ENCODE measurements at places on chromosomes 7 and 10.

DNA sequence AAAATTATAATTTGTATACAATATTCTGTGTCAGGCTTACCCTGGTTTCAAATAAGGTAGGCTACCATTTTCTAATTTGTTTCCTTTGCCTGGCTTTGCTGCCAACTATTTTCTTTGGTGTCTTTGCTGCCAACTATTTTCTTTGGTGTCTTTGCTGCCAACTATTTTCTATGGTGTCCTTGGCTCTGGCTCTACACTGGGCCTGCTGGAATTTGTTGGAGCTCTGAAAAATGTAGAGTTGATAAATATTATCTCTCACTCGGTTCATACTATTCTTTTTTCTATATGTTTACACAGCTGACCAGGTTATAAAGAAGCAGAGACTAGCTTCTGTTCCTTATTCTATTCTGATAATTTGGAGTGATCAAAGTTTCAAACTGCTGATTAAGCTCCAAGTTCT, 768.0 kb upstream of the PHF14 start:
- no peaks in the 10 kb centered on the region for H3K27me3 ChIP-seq
- no peak overlapping the region for H3K27ac ChIP-seq
- no peak overlapping the region for H3K4me3 ChIP-seq
- H3K36me3 ChIP-seq: no peaks in the 10 kb centered on the region
- H3K4me1 ChIP-seq: no peaks in the 10 kb centered on the region
- DNase-seq: no peak

DNA sequence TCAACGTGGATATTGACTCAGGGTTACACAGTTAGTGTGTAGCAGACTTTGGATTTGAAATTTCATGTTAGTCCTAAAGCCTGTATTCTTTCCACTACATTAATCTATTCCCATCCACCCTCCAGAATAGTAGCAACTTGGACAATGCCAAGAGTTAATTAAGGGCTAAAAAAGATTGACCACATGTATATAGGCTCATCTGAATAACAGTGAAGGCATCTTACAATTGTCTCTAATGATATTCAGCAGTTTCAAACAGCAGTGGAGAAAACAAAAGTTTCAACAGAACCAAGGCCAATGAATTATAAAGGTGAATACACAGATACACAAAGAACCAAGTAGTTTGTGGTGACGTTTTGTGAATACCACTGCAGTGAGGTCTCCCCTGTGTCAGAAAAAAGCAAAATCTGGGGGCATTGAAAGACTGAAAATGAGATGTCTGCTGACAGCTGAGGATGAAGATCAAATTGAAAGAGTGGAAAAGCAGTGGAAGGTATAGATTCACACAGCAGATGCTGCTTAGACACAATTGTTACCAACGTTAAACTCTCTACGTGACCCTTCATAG, 202.8 kb downstream of the SEMA3E start:
- no peaks in the 10 kb centered on the region for H3K27me3 ChIP-seq
- H3K4me3 ChIP-seq: no peak overlapping the region
- no peak overlapping the region for H3K27ac ChIP-seq
- H3K36me3 ChIP-seq: no peaks in the 10 kb centered on the region
- no peaks in the 10 kb centered on the region for H3K4me1 ChIP-seq

DNA sequence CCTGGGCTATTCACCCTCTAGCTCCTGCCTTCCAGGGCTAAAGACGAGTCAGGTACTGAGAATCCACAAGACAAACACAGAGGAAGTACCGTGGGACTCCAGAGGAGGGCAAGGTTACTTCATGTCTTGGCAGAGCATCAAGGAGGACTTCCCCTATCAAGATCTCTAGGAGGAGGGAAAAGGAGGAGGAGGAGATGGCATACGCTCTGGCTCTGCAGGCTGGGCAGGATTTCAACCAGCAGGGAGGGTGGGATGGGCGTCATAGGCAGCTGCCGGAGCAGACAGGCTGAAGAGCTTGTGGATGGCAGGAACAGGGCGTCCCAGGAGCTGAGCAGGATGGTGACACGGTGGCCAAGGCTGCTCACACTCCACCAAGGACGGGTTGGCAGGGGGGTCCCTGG, 21.3 kb downstream of the MDH2 start:
- no peaks in the 10 kb centered on the region for H3K27me3 ChIP-seq
- no peak for DNase-seq
- no peak overlapping the region for H3K4me3 ChIP-seq
- H3K4me1 ChIP-seq: peaks cover 4% of the 10 kb centered on the region

GRCh38 chr10:102188298-102188940, 36.2 kb downstream of the NOLC1 start:
- peaks cover 3% of the 10 kb centered on the region for H3K36me3 ChIP-seq
- H3K27me3 ChIP-seq: no peaks in the 10 kb centered on the region
- DNase-seq: no peak
- H3K4me1 ChIP-seq: peaks cover 12% of the 10 kb centered on the region
- no peak overlapping the region for H3K4me3 ChIP-seq
- no peak overlapping the region for H3K27ac ChIP-seq

DNA sequence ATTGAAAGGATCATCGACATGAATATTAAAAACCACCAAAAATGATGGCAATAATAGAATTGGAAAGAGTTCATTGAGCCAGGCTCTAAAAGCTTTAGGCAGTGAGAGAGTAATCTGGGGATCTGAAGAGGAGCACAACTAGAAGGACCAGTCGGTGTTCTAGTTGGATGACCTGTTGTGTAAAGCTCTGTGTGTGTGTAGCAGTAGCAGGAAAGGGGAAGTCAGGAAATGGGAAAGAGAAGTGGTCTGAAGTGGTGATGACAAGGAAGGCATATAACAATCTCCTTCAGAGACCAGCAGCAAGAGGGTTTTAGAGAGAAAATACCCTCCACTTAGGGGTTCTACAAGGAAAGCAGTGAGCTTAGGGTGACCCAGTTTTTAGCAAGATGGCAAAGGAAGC, 539.2 kb downstream of the HTR7 start:
- no peaks in the 10 kb centered on the region for H3K36me3 ChIP-seq
- H3K27me3 ChIP-seq: no peaks in the 10 kb centered on the region
- H3K4me1 ChIP-seq: peaks cover 6% of the 10 kb centered on the region
- DNase-seq: no peak
- H3K4me3 ChIP-seq: no peak overlapping the region

GRCh38 chr7:111238886-111239285, 148.0 kb downstream of the LRRN3 start:
- no peak overlapping the region for H3K27ac ChIP-seq
- H3K27me3 ChIP-seq: no peaks in the 10 kb centered on the region
- DNase-seq: no peak

GRCh38 chr10:60444494-60445064, 54.9 kb upstream of the ANK3 start:
- H3K4me3 ChIP-seq: no peak overlapping the region
- H3K27ac ChIP-seq: no peak overlapping the region
- no peaks in the 10 kb centered on the region for H3K27me3 ChIP-seq
- peaks cover 5% of the 10 kb centered on the region for H3K4me1 ChIP-seq

Measured in activated T-helper 2 cell treated with anti-CD3 and anti-CD28 coated beads, Interferon-gamma antibody, Interleukin-2, Interleukin-4, amounts not matched to agents 10 μg/mL and 5 μg/mL and 100 μg/mL, durations not matched to agents 14 hours and 24 hours and 36 hours (primary cell).